ENCODE measurements at places on chromosomes 1 and 21. TPM values are rescaled to one million over a fixed set of nuclear protein-coding genes. Genes with fewer than 3 reads are reported as not detected.

- no peak for DNase-seq
Measured at GRCh38 chr1:2529784-2530512, at the start of gene HES5. Gene HES5 (minus strand): TSS chr1:2530263. CDS start chr1:2530164, 99 bp downstream.

- DNase-seq = peak; percentile 36
Measured at GRCh38 chr21:29299916-29300806, 1.4 kb downstream of the BACH1 start.

SOX13 gene
- 41.7 TPM for polyA plus RNA-seq

PSMD4 gene
- 161 TPM for polyA plus RNA-seq

DNA sequence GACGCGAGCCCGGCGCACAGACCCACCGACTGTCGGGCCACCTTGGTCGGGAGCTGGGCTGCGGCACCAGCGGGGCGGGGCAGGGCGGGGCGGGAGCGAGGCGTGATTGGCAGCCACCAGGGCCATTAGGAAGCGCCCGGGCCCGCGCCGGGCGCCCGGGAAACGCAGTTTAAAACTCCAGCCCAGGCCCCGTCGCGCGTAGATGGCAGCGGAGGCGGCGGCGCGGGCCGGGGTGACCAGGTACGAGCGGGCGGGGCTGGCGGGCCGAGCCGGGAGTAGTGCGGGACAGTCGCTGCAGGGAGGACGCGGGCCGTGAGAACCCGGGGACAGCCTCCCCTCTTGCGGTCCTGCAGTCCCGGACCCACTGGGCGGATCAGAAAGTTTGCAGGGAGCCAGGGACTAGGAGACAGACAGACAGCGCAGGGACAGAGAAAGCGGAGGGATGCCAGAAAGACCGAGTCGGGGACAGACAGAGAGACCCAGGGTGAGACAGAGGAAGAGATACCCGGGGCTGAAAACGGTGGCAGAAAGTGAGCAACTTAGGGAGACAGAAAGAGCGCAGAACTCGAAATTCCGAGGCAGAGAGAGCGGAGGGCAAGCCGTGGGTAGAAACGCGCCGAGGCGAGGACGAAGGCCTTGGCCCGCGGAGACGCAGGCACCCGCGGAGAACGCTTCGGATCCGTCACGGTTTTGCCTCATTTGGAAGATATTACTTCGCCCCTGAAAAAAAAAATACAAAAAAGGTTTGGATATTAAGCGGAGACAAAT lies at the start of gene DMBX1:
Gene DMBX1 (plus strand): TSS at position 199 of the 768 bp plus-strand sequence. CDS start 17,175 bp downstream, outside the sequence.
- no peak for DNase-seq

DNA sequence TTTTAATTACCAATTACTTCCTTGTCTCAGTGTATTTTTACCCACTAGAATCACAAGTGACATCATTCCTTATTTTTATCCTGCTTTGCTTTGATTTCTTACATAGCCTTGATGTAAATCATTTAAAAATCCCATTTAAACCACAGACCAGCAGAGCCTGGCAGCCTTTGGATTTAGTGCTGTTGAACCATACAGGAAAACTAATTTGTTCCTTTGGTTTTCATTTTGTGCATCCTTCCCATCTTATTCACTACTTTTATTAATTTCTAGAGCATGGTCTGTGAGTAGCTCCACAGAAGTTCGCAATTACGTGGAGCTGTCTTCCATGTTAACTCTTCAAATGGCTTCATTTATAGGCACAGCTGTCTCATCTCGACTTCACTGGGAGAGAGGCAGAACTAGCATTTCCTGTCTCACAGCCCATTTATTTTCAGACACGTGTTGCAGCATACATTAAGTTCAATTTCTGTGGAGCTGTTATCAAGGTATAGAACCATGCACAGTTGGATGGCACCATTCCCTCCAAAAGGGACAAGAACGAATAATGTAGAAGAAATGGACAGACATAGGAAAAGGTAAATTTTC lies 235.3 kb downstream of the MRPL39 start:
- no peak for DNase-seq

GRCh38 chr1:37239225-37239740 lies 205.0 kb upstream of the GRIK3 start:
- DNase-seq = no peak

All from left renal pelvis (tissue), 4 donors.